Stimulated activated CD4-positive, alpha-beta T cell treated with anti-CD3 and anti-CD28 coated beads, TNF-alpha, amount 100 ng/mL, for 48 hours (primary cell): ENCODE measurements at places on chromosomes 3 and 15.

- no peak for DNase-seq
Measured at GRCh38 chr3:155494332-155494731, 200.8 kb upstream of the STRIT1 start.

GRCh38 chr3:98513091-98513511 is 9.6 kb downstream of the CLDND1 start:
- DNase-seq, result peak; percentile 23

DNA sequence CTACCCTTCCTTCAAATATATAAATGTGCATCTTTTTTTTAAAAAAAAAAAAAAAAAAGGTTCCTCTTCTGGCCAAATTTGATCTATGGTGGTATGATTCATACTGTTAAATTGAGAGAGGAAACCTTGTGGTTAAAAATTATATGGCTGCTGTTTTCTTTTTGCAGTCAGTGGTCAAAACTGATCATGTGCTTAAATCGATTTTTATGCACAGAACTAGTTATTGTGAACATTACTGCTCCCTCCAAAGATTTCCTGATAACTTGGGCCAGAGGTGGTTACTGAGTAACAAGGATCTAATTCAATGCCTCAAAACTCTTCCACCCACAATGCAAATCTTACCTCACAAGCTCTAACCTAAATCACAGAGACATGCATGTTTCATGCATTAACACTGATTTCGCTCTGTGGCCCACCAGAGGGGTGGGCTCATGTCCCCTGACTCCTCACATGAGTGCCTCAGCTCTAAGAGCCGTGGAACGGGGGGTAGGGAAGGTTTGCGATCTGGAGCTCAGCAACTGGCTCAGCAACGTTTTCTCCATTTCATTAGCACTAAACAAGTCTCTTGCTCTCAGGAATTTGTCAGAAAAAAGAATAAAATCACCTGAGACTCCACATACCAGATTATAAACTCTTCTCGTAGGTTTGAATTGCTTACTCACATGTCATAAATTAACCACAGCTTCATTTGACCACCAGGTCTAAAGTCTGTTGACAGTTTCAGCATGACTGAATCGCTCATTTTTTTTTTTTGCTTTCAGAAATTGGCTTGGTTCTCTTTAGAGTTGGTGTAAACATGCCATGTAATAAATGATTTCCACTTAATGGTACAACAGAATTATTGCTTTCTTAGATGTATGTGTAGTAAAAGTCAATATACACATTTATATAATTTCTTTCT is 280.4 kb downstream of the CD47 start:
- no peak for DNase-seq

- no peak for DNase-seq
Measured at GRCh38 chr15:63484433-63485186, 19.8 kb upstream of the USP3 start.

DNA sequence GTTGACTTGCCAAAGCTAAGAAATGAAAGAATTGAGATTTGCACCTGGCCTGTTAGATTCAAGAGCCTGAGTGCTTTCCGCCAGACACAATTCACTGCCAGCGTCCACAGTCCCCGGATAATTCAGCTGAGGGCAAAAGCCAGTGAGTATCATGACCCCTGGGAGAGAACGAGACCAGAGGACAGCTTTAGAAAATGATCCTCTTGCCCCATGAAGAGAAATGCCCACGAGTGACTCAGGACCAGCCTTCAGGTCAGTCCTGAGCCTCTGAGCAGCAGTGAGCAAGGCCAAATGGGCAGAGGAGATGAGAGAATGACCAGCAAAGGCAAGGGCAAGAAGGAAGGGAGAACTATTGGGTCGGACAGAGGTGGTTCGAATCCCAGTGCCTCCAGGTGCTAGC is 273.5 kb downstream of the FAM43A start:
- no peak for DNase-seq

DNA sequence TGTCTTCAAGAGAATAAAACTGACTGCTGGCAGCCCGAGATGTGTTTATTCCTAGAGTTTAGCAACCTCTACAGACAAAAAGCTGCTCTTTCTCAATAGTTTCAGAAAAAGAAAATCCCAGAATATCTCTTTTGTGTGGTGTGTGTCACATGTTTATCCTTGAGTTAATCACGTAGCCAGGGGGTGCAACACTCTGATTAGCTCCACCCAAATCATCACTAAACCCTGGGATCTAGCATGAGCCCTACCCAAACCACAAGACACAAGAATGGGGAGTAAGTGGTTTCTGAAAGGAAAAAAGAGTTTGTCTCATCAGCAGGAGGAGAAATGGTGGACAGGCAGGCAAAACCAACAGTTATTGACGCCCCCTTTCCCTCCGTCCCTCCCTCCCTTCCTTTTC is 78.5 kb upstream of the AGBL1 start:
- no peak for DNase-seq

- DNase-seq, result no peak
Measured at GRCh38 chr3:107985496-107985895, 105.3 kb downstream of the CD47 start.

- DNase-seq, result no peak
Measured at GRCh38 chr3:60703956-60704736, 547.1 kb downstream of the FHIT start.

- no peak for DNase-seq
Measured at GRCh38 chr3:165778456-165778855, 58.8 kb downstream of the BCHE start.

DNA sequence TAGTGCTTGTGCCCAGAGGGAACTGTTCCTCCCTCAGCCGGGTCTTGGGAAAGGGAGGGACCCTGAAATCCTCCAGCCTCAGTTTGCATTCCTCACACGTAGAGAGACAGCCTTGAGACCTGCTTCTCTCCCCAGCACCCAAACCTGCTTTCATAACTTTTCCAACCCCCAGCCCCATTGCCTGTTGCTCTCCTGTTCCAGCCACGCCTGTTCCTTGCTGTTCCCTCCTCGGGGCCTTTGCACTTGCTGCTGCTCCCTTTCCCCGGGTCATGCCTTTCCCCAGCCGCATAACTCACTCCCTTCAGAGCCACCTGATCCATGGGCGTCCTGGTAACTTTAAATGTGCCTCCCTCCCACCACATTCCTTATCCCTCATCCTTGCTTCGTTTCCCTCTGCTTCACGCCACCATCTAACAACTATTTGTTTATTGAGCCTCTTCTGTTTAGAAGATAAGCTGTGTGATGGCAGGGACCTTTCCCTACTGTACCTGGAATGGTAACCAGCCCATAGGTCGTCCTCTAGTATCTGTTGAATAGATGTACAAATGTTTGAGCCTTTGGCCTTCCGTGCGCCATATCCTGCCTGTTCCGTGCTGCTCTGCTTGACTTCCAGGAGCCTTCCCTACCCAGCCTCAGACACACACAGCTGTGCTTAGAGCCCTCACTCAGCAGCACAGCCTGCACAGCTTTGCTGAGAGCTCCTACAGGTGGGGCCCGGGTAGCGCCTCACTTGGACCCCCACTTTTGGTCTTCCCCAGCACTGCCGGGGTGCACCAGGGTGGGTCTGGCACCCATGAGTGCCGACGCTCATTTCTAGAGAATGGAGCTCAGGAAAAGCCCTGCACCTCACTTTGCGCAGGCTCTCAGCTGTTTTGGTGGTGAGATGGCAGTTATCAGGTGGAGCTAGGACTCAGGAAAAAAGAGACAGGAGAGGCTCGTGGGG is 60.2 kb downstream of the SCN5A start:
- DNase-seq, result no peak

DNA sequence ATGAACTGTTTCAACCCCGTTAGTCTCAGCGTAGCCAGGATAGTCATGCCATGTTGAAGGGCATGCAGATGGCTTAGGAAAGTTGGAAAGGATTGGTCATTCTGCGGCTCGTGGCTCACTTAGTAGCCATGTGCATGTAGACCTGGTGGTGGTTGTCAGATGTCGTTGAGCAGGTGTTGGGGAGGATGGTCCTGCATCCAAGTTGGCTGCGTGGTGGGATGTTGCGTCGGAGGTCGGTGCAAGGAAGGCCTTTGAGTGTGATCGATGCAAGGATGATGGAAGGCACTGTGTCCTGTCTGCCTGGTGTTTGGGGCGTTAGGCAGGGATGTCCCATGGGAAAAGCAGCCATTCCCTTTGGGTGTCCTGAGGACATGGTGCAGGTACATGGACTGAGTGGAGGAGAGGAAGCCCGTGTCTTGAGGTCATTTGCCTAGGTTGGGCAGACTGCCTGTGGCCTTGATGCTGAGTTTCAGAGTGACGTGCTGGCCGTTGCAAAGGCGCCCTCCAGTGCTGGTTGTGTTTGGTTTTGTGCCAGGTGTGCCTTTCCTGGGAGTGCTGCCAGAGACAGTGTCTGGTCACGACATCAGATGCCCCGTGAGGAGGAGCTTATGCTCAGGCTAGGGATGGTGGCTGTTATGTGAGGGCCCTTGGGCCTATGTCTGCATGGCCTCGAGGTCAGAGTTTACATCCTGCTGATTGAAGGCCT is 103.4 kb downstream of the SNRPN start:
- no peak for DNase-seq

DNA sequence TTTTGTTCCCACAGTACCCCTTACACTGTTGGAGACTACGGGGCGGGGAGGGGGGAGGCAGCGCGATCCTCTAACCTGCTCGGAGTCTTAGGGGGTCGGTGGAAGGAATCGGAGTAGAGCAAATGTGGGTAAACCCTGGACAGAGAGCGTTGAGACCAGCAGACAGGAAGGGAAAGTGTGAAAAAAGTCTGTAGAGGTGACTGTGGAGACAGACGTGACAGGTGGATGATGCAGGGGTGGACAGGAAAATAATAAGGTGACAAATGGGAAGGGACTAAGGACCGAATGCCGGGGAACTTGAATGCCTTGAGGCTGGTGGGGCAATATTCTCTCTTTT is 424 bp downstream of the EAF2 start:
- DNase-seq, result no peak

DNA sequence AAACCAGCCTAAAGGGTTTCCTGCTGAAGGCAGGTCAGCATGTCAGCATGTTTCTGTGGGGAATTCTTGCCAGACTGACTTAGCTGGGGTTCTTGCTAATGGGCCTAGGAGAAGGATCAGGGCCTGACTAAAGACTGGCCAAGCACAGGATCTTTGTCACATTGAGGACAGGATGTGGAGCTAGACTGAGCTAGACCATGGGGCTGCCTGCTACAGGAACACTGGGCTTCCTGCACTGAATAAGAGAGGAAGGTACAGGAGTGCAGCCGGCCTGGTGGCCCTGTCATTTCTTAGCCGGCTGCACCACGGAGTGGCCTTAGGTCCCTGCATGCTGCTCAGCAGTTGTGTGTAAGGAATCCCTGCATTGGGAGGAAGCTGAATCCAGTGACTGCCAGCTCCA is 68.2 kb downstream of the GABRG3 start:
- DNase-seq, result no peak

- DNase-seq, result no peak
Measured at GRCh38 chr15:79035111-79035601, 55.4 kb downstream of the RASGRF1 start.

GRCh38 chr15:62262305-62262941 is 97.3 kb upstream of the C2CD4B start:
- no peak for DNase-seq

GRCh38 chr3:134251731-134252391 is 1.2 kb upstream of the RYK start:
- DNase-seq, result no peak

- no peak for DNase-seq
Measured at GRCh38 chr3:178117641-178118040, 418.6 kb upstream of the KCNMB2 start.

GRCh38 chr15:78105476-78106241 is 13.3 kb downstream of the SH2D7 start:
- DNase-seq, result no peak

- DNase-seq, result no peak
Measured at GRCh38 chr15:95304947-95305400, 1025.5 kb upstream of the NR2F2 start.

GRCh38 chr3:57127891-57128518 is 37.1 kb downstream of the IL17RD start:
- DNase-seq, result no peak

DNA sequence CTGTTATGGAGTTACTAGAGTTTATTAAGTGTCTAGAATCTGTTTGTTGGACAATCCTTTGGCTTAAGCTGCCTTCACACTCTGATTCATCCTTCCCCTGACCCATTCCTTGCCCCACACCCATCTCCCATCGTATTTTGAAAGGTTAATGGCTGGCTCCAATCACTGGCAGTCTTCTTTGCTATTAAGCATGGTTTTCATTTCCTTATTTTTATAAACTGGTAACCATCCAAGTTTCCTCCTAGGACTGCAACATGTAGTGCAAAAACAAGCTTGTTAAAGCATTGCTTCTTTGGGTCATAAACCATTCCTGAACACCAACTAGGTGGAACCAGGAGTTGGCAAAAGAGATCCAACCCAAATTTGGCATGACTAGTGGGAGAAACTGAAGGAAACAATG is 148.4 kb downstream of the DTWD1 start:
- no peak for DNase-seq

DNA sequence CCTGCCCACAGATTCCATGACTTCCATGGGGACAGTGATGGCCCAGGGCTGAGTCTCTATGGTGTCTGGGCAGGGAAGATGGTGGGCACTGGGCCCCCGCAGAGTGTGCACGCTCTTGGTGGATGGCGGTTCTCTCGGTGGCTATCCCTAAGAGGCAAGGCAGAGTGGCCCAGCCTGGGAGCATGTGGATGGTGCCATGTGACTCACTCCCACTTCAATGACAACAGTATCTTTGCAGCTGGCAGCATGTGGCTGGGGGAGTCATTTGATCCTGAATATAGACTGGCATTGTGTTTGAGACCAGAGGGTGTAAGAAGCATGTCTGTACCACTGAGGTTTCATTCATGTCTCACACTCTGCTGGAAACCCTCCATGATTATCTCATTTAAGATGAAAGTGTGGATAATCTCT is 101.2 kb downstream of the CORO2B start:
- DNase-seq, result no peak

DNA sequence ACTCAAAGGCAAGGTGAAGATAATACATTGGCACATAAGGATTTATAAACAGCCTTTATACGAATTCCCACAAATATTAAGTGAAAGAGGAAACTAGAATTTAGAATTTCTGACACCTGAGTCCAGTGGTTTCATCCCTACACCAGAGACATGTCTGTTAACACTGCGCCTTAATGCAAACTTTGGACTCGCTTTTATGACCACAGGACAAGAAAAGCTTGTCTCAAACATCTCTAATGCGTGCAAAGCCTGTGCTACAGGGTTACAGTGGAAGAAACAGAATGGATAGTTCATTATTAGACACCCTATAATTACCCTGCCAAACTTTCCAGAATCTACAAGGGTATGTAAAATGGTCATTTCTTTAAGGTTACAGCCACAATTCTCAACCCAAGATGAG is 802.9 kb downstream of the GRM7 start:
- no peak for DNase-seq

DNA sequence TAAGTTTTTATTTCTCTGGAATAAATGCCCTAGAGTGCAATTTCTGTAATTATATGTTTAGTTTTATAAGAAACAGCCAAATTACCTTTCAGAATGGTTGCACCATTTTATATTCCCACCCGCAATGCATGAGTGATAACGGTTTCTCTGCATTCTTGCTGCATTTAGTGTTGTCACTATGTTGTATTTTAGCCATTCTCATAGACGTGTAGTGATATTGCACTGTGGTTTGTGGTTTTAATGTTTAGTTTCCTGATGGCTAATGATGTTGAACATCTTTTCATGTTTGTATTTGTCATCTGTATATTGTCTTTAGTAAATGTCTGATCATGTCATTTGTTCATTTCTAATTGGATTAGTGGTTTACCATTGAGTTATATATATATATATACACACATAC is 73.0 kb upstream of the GOLIM4 start:
- no peak for DNase-seq
